ENCODE measurements at places on chromosomes 7 and 10. TPM values are rescaled to one million over a fixed set of nuclear protein-coding genes. Genes with fewer than 3 reads are reported as not detected.

GRCh38 chr7:157771-158625 is 34.4 kb upstream of the FAM20C start:
- DNase-seq: peak; percentile 60

LIPM gene
- total RNA-seq: not detected

DNA sequence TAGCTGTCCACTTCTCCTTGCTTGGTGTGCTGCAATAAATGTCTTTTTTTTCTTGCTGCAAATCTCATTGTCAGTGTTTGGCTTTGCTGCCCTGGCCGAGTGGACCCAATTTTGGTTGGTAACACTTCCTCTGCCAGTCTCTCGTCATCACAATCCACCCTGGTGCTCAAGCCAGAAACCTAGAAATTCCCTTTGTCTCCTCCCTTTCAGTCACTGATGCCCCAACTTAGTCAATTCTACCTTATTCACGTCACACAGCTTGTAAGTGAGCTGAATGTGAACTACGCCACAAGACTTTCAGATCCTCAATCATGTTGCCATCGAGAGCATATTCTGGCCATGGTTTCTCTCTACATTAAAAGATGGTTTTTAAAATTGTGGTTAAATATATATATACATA is 13.0 kb upstream of the FRA10AC1 start:
- no peak for DNase-seq

YKT6 gene
- total RNA-seq: 43.4 TPM

FAM25G gene
- total RNA-seq: not detected

DNA sequence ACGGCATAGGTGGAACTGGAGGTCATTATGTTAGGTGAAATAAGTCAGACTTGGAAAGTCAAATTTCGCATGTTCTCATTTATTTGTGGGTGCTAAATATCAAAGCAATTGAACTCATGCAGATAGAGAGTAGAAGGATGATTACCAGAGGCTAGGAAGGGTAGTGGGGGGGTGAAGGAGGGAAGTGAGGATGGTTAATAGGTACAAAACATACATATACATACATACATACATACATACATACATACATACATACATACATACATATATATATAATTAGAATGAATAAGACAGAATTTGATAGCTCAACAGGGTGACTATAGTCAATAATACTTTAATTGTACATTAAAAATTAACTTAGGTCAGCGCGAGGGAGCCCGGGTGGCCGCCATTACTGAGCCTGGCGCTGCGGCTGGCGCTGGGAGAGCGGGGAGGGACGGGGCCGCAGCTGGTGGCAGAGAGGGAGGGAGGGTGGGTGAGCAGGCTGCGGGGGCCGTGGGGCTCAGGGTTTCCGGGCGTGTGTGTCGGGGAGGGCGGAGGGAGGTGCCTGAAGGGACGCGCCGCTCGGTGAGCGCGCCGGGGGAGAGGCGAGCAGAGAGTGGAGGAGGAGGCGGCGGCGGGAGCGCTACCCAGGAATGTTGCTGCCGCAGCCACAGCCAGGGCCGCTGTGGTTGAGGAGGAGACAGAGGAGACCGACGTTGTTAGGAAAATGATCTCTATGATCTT is 85.8 kb upstream of the EGFR start:
- DNase-seq: peak; percentile 2

- DNase-seq: no peak
Observed at GRCh38 chr7:55210176-55210575, 155.0 kb upstream of the LANCL2 start.

DNA sequence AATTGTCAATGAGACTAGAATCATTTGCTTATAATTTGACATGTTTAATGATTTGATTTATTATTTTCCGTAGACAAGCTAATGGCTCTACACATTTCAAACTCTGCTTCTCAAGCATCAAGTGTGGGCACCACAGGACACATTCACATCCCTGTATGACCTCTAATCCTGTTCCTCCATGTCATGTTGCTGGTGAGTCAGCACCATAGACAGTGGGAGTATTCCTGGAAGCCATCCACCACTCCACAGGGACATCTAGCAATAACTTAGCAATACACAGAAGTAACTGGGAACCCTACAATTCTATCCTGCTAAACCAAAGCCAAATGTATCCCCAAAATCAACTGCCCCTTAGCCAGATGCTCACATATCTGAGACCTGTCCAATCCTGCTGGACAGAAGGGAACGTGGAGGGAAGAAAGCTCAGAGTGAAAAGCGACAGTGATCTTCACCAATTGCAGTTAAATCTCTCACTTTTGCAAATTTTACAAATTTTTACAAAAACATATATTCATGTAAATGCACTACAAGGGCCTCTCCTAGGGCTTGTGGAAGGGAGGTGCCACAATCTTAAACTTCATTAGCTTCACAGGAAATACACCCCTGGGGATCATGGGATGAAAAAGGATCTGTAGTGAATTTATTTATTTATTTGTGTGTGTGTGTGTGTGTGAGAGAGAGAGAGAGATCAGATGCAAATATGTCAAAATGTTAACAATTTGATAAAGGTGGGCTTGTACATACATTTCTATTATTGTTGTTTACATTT is 126.5 kb downstream of the GFRA1 start:
- no peak for DNase-seq

DNA sequence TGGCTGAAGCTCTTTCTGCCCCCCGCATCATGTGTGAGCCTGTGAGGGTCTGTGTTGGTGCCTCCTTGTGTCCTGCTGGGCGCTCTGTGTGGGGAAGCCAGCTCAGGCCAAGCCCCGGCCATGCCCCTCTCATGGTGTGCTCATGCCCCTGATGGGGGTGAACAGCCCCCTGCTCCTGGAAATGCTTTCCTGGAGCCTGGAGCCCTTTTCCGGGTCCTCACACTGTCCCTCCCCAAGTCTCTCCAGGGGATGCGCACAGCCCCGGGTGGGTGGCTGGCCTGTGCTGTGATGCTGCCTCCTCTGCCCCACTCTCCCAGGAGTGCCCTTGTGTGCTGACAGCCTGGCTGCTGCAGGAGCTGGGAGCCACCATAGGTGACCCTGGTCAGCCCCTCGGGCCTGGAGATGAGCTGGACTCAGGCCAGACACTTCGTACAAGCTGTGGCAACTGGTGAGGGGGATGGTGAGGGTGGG is 20.8 kb upstream of the ZNF862 start:
- no peak for DNase-seq

EIF3A gene
- 62.1 TPM for total RNA-seq

DNA sequence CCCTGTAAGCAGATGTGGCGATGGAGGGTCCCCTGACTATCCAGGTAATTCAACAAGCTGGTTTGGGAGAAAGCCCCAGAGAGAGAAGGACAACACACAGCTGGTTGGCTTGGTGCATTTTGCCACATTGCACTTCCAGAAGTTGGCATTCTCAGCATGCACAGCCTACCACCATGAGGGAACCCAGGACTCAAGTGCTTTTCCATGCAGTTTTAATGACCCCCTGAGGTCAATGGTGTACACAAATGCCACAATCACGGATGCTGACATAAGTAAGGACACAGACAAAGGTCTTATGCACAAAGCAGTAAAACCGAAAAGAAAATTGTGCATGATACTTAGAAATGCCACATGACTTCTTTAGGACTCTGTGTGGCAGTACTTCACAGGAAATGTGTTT is 645.1 kb downstream of the KCNMA1 start:
- DNase-seq: no peak

DNA sequence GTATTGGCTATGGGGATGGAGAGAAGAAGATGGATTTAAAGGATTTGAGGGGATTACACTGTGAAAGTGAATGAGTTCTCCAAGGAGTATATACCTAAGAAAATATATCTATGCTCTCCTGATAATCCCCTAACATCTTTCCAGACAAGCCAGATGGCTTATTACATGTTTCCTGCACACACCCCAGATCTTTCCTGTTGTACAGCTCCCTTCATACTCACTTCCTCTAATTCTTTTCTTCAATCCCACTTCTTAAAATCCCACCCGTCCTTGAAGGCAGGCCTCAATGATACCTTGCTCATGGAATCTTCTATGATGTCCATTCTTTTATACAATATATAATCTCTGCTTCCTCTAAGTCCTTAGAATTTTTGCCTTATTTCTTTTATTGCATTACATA is 317.2 kb upstream of the DGKB start:
- no peak for DNase-seq

GRCh38 chr7:55174456-55174855 is 155.6 kb downstream of the EGFR start:
- DNase-seq: no peak

ITPRID1 gene
- total RNA-seq: 0.27 TPM

- DNase-seq: no peak
Observed at GRCh38 chr7:147833557-147833956, 757.0 kb upstream of the C7orf33 start.

RET gene
- 4.4 TPM for total RNA-seq

WNT8B gene
- not detected for total RNA-seq

GRCh38 chr7:25408012-25408687 is 179.9 kb upstream of the NPVF start:
- no peak for DNase-seq

DNA sequence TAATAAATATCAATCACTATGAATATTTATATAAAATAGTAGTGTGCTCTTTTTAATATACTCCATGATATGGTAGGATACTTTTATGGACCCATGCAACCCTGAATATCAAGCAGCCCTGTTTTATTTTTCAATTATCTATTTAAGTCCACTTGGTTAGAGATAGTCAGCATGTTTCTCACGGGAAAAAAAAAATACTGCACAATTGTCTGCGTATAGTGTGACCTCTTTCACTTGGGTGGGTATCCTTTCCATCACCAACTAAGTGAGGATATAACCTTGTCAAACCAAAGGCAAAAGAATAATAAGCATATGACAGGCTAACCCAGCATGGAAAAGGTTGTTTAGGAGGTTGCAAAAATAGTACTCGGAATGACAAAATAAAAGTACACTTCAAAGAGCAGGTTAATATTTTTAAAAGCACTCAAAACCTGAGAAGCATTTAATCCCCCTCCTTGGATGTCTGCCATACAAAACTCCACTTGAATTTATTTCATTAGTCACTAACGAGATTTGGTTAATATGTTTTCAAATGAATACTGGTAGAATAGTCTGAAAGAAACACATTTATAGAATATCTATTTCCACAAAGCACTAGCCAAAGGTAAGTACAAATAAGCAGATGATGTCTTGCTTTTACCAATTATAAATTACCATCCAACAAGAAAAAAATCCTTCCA is 76.5 kb downstream of the IMMP2L start:
- no peak for DNase-seq

DNA sequence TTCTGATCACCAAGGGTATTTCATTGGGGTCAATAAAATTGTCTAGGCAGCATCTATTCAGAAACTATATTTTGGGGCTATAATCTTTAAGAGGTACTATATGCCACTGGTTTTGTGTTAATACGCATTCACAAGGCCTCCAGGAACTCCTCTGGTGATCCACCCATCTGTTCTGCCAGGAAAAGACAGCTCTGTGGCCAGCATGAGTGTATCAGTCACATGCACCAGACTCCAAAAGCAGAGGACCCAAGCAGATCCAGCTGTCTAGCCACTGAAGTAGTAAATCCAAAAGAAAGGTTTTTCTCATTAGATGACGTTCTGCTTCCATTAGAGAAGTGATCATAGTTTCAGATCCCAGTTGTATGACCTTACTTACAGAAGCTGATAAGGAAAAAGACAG is 199.6 kb upstream of the CELF2 start:
- DNase-seq: no peak

- DNase-seq: no peak
Observed at GRCh38 chr7:150787321-150788281, 12.6 kb downstream of the TMEM176B start.

GRCh38 chr7:141695803-141696289 is 6.1 kb downstream of the DENND11 start:
- DNase-seq: no peak

DNA sequence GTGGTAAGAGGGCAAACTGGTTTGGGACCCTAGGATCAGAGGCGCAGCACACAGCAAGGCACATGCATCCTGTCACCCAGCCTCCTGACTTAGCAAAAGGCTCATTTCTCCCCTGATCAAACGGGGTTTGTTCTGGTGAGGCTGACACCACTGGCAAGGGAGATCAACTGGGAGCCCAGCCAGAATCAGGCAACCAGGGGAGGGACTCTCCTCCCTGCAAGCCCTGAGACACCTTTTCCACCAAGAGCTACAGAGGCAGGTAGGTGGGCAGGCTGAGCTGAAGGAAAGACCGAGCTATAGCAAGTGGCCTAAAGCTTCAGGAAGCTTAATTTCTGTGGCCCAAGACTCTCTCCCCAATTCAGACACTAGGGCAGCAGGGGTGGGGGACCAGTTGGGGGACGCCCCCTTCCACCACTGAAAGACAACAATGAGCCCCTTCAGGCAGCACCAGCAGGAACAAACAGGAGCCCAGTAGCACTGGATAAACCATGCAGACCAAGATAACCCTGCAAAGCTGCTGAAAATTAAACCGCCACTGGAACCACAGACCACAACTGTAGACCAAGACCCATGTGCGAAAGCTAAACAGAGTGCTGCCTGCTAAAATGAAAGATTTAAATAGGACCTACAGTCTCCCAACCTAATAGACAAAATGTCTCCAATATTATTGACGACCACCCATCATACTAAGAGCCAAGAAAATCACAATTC is 27.1 kb upstream of the SAR1A start:
- DNase-seq: no peak

RASSF4 gene
- 26.5 TPM for total RNA-seq

DNA sequence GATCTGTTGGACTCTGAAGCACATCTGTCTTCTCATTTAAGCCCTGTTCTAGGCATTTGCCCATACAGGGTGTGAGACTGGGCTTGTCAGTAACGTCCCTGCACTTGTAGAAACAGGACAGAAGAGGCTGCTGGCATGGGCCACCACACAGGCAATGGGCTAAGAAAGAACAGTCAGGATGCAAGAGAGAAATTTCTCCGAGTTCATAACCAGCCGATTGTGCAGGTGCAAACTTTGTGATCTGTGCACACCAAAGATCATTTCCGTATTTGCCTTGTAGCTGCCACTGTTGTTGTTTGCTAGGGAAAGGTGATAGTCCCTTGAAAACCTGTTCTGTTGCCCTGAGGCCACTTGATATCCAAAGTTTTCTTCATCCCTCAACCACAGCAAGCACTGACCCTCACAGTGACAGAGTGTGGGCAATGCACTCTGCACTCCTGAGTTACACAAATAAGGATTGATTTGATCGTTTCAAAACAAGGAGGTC is 20.3 kb downstream of the KLF6 start:
- no peak for DNase-seq

DNA sequence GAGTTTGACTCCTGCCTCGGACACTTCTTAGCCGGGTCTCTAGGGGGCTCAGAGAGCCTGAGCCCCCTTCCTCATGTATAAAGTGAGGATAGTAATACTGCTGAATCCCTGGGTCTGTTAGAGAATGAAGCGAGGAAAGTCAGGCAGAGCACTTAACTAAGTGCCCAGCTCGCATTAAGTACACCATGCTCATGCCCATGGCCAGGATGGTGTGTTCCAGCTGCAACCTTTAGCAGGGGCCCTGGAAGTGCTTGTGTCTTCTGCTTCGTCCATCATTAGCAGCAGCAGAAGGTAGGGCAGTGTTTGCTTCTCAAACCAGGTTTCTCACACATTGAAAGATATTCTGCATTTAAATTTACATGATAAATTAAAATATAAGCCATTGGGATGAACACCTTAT is 27.3 kb upstream of the WDFY4 start:
- DNase-seq: no peak

- DNase-seq: no peak
Observed at GRCh38 chr7:82760074-82760473, 316.5 kb upstream of the CACNA2D1 start.
